Stimulated activated CD4-positive, alpha-beta T cell treated with anti-CD3 and anti-CD28 coated beads, Interleukin-15, amount 100 ng/mL, for 24 hours (primary cell): ENCODE measurements at places on chromosomes 2 and 18.

GRCh38 chr2:2845806-2846315, 514.8 kb upstream of the MYT1L start:
- no peak for DNase-seq

DNA sequence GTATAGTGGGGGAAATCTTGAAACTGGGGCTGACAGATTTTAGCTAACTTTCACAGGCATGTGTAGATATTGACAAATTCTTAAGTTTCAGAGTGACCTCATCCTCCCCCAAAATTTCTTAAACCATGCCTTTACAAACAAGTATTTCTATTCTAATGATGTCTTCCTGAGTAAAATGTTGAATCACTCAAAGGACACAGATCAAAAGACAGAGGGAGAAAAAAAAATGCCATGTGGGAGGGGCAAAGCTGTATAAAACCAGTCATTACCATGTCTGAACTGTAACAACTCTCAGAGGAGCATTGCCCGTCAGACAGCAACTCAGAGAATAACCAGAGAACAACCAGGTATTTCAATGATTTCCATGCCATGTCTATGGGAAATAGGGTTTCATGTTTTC, at the start of gene SERPINB2:
TSS of gene SERPINB2 (plus strand) at position 282 of the 400 bp plus-strand sequence. CDS start 3,740 bp downstream, outside the sequence.
- DNase-seq, result no peak

- no peak for DNase-seq
These were observed 60.4 kb downstream of the KIAA1328 start for GRCh38 chr18:36889321-36889720.

DNA sequence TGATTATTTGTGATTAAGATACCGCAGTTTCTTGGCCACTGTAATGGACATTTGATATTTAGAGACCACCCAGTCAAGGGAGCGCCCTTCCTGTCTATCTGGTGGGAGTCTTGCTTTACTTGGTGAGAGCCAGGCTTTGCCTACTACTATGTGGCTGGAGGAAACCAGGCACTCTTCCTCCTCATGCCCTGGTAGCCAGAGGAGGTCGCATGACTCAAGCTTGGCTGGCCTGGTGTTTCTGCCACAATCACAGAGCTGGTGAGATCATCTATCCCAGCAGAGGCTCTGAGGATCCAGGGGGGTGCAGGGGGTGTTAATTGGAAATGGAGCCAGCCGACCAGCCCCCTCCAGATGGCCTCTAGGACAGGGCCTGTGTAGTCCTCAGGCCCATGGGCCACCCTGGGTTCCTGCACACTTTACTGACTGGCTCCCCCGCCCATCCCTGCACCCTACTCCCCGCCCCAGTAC, 46.8 kb upstream of the BIN1 start:
- no peak for DNase-seq

- DNase-seq, result no peak
These were observed 51.1 kb downstream of the PLEKHM3 start for GRCh38 chr2:207974216-207974605.

GRCh38 chr2:188773075-188773474, 201.1 kb upstream of the COL3A1 start:
- no peak for DNase-seq

GRCh38 chr2:163949693-163950092, 213.9 kb upstream of the FIGN start:
- no peak for DNase-seq

DNA sequence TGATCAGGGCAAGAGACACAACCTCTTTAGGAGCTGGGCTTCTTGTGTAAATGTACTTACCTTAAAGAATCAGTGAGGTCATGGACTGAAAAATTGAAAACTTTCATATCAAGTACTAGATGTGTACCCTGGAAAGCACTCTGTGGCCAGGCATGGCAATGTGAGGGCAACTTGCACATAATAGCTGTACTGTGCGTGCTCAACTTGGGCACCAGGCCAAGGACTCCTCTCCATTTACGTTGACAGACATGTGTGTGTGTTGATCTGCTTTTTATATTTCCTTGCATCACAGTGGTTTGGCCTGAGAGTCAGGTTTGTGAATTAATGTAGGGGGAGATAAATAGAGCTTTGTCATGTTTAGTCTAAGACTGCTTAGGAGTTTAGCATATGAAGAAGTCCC, 669.5 kb upstream of the REG3G start:
- DNase-seq, result no peak

GRCh38 chr2:230408244-230408842, 7.7 kb upstream of the SP100 start:
- no peak for DNase-seq

DNA sequence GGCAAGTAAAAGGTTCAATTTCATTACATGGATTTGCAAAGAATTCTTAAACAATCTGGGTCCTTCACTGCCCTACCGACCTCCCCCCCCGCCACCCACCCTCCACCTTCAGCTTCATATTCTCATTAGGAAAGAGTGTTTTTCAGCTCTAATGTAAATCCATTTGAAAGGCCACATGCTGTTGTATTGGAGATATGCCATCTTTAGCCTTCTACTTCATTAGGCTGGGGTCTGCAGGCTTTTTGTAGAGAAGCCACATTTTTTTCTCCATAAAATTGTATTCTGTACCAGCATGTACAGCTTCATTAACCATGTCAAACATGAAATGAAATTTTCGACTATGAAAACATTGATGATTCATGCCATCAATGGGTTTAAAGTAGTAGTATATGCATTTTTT, 42.8 kb upstream of the THUMPD2 start:
- DNase-seq, result no peak

- DNase-seq, result no peak
These were observed 6.2 kb downstream of the INSIG2 start for GRCh38 chr2:118094503-118094902.

- DNase-seq, result no peak
These were observed 85.6 kb upstream of the LHCGR start for GRCh38 chr2:48841126-48841525.

GRCh38 chr2:232339121-232340081, 39.1 kb upstream of the ALPP start:
- DNase-seq, result no peak

DNA sequence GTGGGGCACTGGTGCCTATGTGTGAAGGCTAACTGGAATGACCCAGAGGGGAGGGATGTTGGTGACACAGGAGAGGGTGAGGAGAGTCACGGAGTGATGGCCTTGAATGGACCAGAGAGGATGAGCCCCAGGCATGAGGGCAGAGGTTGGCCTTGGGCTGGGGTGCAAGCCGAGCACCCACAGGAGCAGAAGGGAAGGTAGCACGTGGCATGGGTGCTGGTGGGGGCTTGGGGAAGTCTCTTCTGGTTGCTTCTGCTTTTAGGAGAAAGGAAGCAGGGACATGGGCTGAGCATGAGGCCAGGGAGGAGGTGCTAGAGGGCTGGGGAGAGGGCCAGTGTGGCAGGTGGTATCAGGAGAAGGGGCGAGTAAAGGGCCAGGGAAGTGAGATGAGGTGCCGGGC, 183.8 kb downstream of the DYSF start:
- no peak for DNase-seq
